RPMI7951 (cell line): ENCODE measurements at places on chromosomes 6 and 20. TPM values are rescaled to one million over a fixed set of nuclear protein-coding genes. Genes with fewer than 3 reads are reported as not detected.

DNA sequence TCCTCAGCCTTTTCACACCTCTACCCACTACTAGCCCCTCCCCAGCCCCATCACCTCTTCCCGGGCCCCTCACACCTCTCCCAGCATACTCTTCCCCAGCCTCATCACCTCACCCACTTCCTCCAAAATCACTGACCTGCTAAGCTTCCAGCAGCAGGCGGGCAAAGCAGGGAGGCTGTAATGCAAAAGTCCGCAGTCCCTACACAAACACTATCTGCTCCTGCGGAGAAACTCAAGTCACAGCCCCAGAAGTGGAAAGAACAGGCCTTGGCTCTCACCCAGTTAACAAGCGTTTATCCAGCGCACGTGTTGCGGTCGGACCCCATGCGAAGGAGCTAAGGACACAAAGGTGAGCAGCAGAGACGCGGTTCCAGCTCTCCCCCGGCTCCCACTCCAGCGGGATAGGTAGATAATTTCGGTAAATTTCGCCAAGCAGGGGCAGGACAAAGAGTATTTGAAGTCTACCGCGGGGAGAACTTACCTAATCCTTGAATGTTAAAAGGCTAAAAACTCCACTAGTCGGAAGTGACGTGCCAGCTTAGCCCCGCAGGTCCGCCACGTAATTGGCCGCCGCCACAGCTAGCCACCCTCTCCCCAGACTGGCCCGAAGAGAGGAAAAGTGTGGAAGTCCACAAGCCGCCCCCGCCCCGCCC is 728 bp upstream of the TRIM39 start:
- DNase-seq, result peak; percentile 79

DNA sequence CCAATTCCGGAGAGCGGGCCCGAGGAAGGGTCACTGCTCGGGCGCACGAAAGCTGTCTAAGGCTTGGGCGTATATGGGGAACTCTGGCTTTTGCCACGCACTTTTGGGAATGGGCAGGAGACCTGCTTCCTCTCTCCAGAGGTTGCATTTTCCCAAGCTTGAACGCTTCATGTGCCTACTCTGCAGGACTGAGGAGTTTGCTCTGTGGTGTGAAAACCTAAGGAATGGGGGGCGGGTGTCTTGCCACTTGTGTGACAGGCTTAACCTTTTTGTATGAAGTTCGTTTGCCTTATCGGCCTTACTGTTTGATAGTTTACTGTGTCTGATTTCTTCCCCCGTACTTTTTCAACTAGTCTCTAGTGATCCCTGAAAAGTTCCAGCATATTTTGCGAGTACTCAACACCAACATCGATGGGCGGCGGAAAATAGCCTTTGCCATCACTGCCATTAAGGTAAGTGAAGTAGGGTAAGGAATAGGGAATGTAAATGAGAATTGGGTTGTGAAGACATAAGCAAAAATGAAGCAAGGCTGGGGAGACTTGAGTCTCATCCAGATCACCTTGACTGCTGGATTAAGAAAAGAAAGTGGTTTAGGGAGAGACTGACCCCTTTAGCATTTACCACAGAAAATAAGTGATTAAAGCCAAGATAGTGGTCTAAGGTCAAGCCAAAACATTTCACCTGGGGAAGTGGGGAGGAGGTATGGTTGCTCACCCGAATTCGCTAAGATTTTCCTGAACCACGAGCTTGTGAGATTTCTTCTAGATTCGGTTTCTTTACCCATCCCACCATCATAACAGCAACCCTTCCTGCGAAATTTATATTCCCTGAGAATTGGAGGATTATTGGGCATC is 627 bp downstream of the RPS18 start:
- no peak for DNase-seq

GRCh38 chr6:110738899-110739365 is 76.3 kb downstream of the CDK19 start:
- DNase-seq, result no peak

DNA sequence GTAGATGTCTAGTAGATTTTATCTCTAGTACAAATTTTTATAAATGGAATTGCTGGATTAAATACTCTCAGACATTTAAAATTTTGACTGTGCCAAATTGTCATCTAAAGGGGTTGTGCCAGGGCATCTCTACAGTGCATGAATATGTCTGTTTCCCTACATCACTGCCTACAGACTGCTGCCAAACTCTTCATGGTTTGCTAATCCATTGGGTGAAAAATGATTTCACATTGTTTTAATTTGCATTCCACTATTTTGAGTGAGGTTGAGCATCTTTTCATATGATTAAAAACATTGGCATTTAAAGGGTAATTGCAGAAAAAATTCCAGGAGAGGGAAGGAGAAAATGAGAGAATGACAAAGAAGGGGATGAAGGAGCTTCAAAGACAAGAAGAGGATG is 267.7 kb upstream of the RNF24 start:
- DNase-seq, result peak; percentile 15

DNA sequence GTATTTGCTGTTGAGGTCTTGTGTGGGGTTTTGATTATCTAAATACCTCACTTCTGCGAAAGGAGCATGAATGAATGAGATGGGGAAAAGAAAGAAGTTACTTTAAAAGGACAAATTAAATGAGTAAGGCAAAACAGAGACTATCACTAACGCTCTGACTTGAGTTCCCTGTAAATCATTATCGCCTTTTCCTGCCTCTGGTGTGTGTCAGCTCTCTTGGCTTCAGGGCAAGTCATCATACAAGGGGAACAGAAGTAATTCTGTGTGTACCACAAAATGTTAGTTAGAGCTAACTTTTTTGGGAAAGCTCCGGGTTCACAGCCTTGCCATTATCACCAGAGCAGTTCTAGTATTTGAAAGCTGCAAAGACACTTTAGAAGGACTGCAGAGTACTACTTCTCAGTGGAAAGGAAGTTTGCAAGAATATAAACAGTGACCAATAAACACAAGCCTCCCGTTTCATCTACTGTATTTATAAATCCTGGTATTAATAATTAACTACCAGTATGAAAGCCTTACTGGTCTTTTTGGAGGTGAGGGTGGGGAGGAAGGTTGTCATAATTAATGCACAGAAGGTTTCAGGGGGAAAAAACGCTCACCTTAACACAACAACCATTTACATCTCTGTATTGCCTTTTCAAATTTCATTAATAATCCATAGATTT is 1.2 kb downstream of the DZANK1 start:
- DNase-seq, result no peak

- DNase-seq, result no peak
These were observed 84.7 kb upstream of the SCP2D1 start for GRCh38 chr20:18728870-18729224.

The TUBB2B gene
- 22.1 and 26.7 TPM in 2 replicates for total RNA-seq

The DEFB115 gene
- not detected in 2 replicates for total RNA-seq

GRCh38 chr6:96276305-96276704 is 245.3 kb upstream of the UFL1 start:
- no peak for DNase-seq

DNA sequence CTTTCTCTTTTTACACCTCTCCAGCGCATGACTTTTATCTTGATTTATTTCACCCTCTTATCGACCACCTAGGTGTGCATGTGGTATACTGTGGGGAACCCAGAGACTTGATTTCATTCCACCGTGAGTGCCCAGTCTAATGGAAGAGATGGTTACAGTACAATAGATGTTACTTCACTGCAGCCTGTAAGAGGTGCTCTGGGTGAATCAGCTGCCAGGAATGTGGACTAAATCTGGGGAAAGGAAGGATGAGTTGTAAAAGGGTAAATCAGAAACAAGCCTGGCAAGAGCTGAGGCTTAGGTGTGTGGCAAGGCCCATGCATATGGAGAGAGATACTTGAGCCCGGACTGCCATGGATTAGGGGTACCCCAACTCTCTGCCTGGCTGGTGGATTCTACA is 7.4 kb downstream of the STK35 start:
- DNase-seq, result peak; percentile 80

GRCh38 chr20:43284486-43284885 is 94.8 kb upstream of the PTPRT start:
- no peak for DNase-seq

GRCh38 chr20:37392441-37393195 is 46.7 kb downstream of the SRC start:
- DNase-seq, result no peak

GRCh38 chr6:37575221-37575620 is 75.5 kb upstream of the CCDC167 start:
- peak; percentile 37 for DNase-seq

The SLC4A11 gene
- total RNA-seq, result 0.60 and 0.68 TPM in 2 replicates

The FAM229B gene
- total RNA-seq, result 22.5 and 22.6 TPM in 2 replicates

DNA sequence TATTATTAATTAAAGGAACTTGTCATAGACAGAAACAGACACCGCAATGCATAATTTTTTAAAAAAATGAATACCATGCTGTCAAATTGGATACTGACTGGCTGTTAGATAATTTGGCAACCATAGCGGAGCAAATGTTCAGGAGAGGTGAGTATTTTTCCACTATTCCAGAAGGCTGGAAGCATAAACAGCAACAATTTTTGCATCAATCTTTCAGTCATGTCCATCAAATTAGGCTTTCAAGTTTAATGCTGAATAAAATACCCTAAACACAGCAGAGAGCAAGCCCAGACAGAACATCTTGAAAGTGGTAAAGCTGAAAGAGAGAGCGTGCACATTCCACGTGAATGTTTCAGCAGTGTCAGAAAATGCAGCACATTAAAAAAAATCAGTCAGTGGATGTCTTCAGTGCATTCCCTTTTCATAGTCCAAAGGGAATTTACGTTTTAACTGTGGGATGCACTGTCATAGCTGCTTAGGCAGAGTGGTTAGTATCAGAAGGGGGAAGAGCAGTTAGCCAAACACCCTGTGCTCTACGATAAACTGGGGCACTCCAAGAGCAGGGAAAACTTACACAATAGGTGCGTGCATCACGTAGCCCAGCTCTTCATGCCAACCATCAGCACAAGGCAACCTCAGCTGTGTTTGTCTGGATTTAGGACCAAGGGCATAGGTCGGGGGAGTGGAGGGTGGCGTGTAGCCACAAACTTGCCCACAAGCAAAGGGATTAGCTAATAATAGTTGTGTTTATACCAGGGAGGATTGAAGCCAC is 116.2 kb upstream of the STMND1 start:
- peak; percentile 97 for DNase-seq

- no peak for DNase-seq
These were observed 265.9 kb upstream of the QKI start for GRCh38 chr6:163148451-163149278.

- peak; percentile 58 for DNase-seq
These were observed 4.2 kb downstream of the KCNK17 start for GRCh38 chr6:39309942-39310531.

- peak; percentile 82 for DNase-seq
These were observed 174.9 kb upstream of the SCGN start for GRCh38 chr6:25477006-25477590.

GRCh38 chr20:36579996-36580545 is 6.7 kb downstream of the TGIF2 start:
- DNase-seq, result peak; percentile 43

GRCh38 chr20:36917943-36918342 is 33.6 kb downstream of the SAMHD1 start:
- DNase-seq, result no peak

DNA sequence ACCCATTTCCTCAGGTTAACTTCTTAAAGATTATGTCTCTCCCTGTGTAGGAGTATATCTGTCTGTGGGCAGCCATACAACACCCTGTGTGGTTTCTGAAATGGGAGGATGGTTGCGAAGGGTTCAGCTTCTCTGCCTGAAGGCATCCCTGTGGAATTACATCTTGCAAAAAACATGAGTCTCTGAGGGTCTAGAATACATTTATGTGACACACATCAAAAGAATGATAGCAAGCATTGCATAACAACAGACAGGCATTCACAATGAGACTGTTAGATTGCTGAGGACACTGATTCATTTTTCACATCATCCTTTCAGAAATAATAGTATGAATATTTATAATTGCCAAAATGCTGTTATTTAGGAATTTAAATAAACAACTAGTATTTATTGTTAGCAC is 670.9 kb downstream of the HTR1B start:
- DNase-seq, result peak; percentile 72

GRCh38 chr6:149389509-149390297 is 10.4 kb upstream of the SUMO4 start:
- DNase-seq, result peak; percentile 29

GRCh38 chr6:73832313-73832712 is 136.3 kb downstream of the CD109 start:
- DNase-seq, result no peak

The JPH2 gene
- total RNA-seq, result 16.0 and 24.2 TPM in 2 replicates

- DNase-seq, result no peak
These were observed 30.9 kb upstream of the ASXL1 start for GRCh38 chr20:32327087-32327681.

The SMIM13 gene
- total RNA-seq, result 13.1 and 16.6 TPM in 2 replicates

The VEGFA gene
- total RNA-seq, result 108 and 135 TPM in 2 replicates

The TMEM170B gene
- 0.39 and 0.60 TPM in 2 replicates for total RNA-seq

The LSM14B gene
- 39.4 and 39.9 TPM in 2 replicates for total RNA-seq

DNA sequence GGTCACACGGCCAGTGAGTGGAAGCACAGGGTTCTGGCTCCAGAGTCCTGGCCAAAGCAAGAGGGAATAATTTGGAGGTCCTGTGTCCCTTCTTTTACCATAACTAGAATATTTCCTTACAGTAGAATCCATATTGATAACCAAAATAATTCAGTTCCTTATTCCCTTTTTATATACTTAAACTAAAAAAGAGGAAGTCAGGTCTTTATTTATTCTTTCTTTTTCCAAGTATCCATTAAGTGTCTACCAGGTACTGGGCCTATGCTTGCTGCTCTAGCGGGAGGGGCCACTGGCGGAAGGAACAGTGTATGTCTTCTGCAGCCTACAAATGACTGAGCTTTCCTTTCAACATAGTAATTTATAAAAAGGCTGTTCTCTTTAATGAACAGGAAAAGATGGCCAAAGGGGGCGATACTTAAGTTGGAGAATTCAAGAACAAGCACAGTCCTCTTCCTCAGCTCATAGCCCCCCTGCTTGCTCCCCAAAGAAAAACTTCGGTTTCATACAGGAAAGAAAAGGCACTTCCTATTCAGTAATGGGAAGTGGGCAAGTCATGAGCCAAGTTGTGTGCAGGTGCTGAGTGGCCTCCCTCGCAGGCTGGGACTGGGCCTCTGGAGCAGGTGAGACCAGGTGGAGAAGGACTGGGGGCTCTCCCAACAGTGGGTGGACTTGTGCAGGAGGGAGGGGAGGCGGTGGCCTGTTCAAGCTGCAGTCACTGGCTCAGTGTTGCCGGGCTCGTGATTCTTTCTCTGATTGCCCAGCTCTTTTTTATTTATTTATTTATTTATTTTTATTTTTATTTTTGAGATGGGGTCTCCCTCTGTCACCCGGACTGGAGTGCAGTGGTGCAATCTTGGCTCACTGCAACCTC is 110.9 kb downstream of the ARMC2 start:
- DNase-seq, result no peak

GRCh38 chr6:166687879-166688205 is 60.8 kb upstream of the RPS6KA2 start:
- DNase-seq, result no peak

DNA sequence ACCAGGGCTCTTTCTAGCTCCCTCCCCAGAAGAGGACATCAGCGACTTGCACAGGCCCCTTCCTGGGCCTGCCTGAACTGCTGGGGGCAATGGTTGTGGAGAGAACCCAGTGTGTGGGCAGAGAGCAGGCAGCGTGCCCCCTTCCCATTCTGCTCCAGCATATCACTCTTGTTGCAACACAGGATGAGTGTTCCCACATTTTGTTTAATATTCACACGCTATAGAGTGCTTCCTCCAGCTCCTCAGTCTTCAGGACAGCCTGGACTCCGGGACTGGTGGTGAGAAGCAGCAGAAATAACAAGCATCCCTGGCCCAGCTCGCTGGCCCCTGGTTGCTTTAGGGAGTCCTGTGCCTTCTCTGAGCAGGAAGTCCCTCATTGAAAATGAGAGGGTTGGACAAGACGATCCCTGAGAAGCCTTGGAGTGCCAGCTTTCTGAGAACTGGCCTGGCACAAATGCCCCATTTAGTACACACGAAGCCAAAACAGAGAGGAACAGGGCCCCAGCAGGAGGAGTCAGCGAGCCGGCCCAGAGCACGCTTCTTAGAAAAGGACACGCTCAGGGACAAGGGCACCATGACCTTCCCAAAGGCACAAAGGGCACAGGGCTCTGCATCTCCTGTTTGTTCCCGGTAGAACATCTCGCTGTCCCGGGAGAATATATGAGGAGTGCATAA is 84.2 kb upstream of the FOXC1 start:
- no peak for DNase-seq
